T-helper 1 cell (primary cell): ENCODE measurements at places on chromosomes 5 and 9.
A peak's percentile ranks its signal among the peaks of the same experiment; 100 is the strongest.

- no peak for DNase-seq
These were observed 222.8 kb upstream of the KLF4 start for GRCh38 chr9:107712390-107712789.

GRCh38 chr9:133619791-133620190, 10.6 kb upstream of the FAM163B start:
- peak; percentile 47 for DNase-seq

DNA sequence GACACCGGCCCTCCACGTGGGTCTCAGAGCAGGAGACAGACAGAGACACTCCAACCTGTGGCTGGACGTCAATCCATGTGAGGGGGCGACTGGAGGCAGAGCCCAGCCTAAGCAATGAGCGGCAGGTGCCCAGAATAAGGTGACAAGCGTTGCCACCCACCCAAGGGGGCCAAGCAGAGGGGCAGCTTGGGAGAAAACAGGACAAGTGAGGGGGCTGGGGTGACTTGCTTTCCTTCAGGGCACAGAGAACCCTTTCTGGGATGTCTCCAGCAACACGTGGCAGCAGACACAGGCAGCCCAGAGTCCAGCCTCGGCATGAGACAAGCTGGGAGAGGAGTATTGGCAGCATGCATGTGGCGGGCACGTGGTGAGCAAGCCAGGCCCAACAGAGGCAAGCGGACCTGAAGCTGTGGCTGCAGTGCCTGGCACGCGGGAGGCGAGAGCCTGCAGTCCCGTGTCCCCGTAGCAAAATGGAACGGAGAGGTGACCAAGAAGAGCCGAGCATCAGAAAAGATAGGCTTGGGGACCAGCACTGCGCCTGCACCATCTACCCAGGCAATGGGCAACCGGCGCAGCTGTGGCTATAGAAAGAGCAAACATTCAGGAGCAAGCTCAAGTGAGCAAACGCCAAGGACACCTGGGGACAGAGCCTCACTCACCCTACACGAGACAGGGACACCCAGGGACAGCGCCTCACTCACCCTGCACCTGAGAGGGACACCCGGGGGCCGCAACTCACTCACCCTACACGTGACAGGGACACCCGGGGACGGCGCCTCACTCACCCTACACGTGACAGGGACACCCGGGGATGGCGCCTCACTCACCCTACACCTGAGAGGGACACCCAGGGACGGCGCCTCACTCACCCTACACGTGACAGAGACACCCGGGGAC, 6.2 kb downstream of the TERT start:
- no peak for DNase-seq

DNA sequence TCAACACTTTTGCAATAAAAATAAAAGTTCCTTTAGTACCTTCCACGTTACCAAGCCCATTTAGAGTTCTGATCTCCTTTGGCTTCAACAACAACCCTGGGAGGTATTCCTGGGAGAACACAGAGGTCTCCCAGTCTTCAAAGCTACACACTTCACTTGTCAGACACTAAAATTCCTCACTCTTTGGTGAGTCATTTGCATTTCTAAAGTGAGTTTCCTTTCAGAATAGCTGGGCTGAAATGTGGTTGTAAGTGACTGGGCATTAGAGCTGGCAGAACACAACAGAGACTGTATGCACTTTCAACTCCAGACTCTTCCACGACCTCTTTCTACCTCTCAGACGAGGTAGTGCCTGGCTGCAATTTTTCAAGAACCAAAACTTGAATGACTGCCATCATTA, 11.5 kb upstream of the F2RL1 start:
- no peak for DNase-seq
